ENCODE measurements at places on chromosomes 7 and 10.

- DNase-seq, result no peak
These were observed 50.6 kb downstream of the GRID2IP start for GRCh38 chr7:6500691-6501090.

- DNase-seq, result no peak
These were observed 134.8 kb upstream of the KIF5B start for GRCh38 chr10:32190890-32191491.

DNA sequence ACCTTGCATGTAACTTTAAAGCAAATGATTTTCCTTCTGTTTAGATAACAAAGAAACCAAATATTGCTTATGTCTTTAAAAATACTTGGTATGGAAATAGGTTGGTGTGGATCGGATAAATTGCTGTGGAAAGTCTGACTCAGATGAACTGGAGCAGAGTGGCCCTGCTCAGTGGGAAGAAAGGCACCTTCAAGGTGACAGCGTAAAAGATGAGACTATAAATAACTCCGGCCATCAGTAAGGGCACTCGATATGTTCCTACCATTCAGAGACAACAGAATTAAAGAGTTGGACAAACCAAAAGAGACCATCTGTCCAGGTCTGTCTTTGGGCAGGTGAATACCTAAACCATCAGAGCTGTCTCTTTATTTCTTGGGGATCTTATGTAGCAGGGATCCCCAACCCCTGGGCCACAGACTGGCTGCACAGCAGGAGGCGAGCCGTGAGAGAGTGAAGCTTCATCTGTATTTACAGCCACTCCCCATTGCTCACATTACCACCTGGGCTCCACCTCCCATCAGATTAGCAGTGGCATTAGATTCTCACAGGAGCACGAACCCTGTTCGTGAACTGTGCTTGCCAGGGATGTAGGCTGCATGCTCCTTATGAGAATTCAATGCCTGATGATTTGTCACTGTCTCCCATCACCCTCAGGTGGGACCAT lies 357.1 kb downstream of the PRPF18 start:
- DNase-seq, result no peak

GRCh38 chr10:101775273-101776160 lies at the start of gene FGF8:
TSS of gene FGF8 (minus strand) at chr10:101776114. CDS start at chr10:101775900, 214 bp downstream.
- DNase-seq, result no peak

DNA sequence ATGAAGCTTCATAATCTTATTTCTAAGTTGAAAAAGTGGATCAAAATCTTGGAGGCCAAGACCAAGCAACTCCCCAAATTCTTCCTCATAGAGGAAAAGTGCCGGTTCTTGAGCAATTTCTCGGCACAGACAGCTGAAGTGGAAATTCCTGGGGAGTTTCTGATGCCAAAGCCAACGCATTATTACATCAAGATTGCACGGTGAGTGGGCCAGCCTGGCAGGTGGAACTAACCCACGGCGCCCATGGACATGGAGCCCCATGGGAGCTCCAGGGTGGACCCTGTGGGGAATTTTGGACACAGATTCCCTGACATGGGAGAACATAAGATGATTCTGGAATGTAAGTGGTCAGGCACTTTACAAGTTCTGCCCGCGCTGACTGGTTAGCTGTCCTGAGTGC lies 125.9 kb downstream of the TRRAP start:
- no peak for DNase-seq

GRCh38 chr7:17159500-17160037 lies 138.9 kb upstream of the AHR start:
- DNase-seq, result no peak

- no peak for DNase-seq
These were observed 36.9 kb upstream of the ELFN1 start for GRCh38 chr7:1632916-1633785.

- DNase-seq, result no peak
These were observed 6.1 kb downstream of the GIMAP1 start for GRCh38 chr7:150722431-150722931.

DNA sequence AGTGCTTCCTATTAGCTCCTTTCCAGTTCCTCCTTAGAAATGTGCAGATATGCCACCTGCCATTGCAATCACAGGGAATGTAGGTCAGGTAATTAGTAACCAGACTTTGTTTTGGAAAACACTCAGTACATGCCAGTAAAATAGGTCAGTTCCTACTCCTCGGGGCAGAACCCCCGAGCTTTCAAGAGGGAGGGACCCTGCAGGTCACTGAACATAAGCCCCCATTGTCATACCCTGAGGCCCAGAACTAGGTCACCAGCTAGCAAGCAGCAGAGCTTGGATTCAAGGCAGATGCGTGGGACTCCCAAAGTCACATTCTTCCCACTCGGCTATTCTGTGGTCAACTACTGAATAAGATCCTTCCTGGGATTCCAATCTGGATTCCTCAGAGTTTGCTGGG lies 104.8 kb downstream of the PPP1R3C start:
- no peak for DNase-seq

GRCh38 chr7:45084336-45084735 lies 4.4 kb downstream of the NACAD start:
- no peak for DNase-seq

DNA sequence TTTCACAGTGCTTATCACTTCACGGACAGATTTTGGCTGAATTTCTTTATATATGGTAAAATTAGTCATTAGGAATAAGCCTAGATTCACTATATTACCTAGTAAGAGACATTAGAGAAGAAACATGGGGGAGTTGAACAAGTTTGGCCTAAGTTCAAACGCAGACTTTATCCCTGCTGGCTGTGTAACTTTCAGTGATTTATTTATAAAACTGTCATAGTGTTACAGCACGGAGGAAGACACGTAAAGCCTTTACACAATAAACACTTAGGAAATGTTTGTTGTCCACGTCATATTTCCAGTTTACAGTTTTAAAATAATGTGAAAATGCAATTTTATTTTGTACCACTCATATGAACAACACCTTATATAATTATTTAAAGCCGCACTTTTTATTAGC lies 661.5 kb downstream of the MAGI2 start:
- no peak for DNase-seq

DNA sequence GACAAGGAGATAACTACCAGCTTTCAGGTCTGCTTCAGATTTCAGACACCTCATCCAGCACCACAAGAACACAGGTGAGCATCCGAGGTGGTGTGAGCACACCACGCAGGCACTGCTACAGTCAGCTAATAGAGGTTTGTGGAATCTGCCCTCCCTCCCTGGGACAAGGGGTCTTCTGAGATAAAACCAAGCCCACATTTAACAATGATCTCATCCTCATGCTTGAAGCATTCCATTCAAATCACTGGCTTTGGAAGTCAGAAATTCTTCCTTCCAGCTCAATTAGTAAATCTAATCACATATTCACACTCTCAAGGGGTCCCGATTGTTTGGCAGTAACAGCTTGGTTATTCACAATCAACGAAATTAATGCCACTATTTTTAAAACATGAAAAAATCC lies 331.4 kb downstream of the ELMO1 start:
- no peak for DNase-seq
